ENCODE measurements at places on chromosomes 4 and X.

DNA sequence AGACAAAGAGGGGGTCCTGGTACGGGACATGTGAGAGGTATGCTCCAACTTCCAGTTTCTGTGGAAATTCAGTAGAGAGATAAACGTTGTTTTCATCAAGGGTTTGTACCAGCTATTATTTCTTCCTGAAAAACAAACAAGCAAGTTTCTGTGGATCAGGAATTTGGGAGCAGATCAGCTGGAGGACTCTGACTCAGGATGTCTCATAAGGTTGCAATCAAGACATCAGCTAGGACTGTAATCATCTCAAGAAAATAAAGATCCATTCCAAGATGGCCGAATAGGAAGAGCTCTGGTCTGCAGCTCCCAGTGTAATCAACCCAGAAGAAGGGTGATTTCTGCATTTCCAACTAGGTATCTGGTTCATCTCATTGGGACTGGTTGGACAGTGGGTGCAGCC lies 23.5 kb upstream of the NFKB1 start:
- no peak for DNase-seq

DNA sequence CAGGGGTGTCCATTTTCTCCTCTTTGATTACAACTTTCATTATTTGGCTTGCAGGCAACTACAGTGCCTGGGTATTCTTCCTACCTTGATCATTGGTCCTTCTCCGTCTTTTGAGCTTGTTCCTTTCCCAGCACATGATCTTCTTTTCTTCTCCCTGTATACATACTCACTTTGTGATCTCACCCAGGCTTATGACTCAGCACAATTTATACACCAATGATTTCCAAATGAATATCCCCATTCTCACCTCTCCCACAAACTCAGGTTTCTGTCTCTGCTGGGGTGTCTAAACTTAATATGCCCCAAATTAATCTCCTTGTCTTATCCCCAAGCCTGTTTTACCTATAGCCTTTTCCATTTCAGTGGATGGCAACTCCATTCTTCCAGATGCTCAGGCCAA lies 19.5 kb upstream of the C4orf54 start:
- no peak for DNase-seq

DNA sequence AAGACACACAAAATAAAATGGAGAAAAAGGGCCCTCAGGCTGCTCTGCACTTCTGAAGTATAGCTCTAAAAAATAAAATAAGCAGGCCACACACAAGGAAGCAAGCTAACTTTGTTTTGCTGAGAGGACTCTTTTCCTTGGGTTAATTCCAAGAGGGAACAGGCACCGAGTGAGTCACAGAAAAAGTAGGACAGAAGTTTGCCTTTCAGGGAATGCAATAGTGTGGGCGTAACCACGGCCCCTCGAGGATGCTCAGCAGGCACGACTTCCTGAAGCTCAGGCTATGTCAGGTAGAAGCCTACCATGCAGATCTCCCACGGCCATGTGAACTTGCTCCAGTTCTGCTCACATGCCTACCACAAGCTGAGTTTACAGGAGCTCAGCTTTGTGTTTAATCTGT lies 22.1 kb downstream of the PPP1R2C start:
- no peak for DNase-seq

DNA sequence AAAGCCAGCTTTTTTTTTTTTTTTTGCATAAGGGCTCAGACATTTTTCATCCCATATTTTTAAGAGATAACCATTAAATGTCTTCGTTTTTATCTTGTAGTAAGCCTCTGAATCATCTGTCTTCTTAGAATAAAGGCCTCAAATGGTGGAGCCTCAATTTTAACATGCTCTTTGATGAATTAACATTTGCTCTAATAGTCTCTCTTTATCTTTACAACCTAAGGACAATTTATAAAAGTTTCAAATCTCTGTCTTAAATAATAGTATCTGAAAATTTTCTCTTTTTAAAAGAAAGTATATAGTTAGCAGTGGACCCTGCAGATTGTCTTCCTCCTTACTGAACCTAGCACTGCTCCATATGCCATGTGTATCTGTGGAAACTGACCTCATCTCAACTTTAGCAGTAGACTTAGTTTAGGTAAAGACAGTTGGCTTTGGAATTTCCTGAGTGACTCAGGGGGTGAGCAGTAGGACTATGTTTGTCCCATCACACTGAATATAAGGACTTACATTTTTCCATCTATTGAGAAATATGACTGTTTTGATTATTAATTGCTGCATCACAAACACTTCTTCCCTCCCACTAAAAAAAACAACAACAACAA lies 1658.0 kb downstream of the STIM2 start:
- DNase-seq = no peak

DNA sequence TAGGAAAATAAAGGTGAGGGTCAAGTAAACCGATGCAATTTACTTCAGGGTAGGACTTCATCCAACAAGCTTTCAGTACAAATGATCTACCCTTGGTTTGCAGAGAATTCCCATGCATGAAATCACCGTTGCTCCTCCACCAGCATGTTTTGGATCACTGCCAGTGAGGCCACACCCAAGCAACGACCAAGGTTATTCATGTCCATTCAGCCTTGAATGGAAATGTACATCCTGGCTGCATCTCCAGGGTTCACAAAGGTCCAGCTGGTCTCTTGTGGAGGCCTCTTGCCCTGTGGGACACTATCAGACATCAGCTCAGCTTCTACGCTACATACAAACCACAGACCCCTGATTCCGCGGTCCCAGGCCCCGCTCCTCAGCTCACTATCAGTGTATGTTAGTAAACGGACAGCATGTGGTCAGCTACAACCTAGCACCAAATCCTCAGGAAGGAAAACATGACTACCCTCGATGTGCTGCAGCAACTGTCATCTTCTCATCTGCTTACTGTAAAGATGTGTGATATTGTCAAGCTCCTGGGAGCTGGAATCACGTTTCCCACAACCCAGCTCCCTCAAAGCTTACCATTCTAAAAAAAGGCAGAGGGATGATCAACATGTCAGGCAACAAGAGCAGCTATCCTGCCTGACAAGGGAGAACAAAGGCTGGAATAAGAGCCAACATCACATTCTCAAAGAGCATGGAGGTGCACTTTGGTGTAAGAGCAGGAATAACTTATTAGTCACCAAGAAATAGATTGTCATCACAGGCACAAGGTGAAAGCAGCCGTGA lies 4.9 kb downstream of the LYAR start:
- no peak for DNase-seq

- DNase-seq = no peak
Observed at GRCh38 chr4:34158878-34159277, 2085.4 kb downstream of the ARAP2 start.

- no peak for DNase-seq
Observed at GRCh38 chr4:55722132-55722531, 86.0 kb upstream of the NMU start.

GRCh38 chrX:19358521-19358920 lies 14.8 kb downstream of the PDHA1 start:
- DNase-seq = no peak

GRCh38 chr4:176276710-176277109 lies 7.7 kb upstream of the ASB5 start:
- DNase-seq = no peak

- no peak for DNase-seq
Observed at GRCh38 chrX:72609313-72609712, 36.7 kb upstream of the HDAC8 start.

DNA sequence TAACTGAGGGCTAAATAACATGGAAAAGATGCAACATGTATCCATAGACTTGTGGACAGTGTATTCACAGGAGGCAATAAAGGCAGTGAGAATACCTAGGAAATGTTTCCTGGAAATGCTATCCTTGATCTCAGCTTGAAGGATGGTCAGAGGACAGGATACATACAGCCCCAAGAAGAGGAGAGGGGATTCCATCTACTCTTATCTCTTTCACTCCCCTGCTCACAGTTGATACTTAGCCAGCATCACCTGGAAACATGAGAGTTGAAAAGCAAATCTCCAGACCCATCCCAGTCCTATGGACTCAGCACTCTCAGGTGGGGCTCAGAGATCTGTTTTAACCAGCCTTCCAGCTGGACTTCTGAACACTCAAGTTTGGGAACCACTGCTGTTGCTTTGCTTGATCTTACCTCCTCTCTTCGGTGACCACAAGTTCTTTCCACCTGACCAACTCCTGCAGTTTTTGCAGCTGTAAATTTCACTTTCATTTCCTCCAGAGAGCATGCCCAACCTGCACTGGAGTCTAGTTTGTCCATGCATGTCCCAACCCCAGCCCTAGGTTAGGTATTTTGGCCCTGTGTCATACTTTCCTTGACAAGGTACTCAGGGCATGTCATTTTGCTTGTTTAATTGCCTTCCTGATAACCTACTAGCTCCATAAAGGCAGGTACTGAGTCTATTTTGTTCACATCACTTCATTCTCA lies 10.4 kb downstream of the RELL1 start:
- no peak for DNase-seq

DNA sequence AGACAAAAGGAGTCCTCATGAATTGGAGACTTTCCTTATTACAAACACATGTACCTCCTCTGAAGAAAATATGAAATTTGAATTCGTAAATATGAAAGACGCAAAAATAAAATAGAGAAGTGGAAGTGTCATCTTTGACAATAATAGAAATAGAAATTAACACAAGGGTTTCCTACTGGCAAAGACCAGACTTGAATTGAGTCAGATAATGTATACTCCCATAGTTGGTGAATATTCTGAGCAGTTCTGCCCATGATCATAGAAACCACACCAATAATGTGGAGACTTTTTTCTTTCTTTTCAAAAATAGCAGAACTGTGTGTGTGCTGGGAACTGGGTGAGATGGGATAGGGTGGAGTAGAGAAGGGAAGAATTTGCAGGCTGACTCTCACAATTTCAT lies 277.7 kb upstream of the TET2 start:
- DNase-seq = no peak

- DNase-seq = no peak
Observed at GRCh38 chr4:145734031-145734430, 54.1 kb downstream of the C4orf51 start.

GRCh38 chrX:119991005-119991787 lies 47.6 kb upstream of the NKAP start:
- no peak for DNase-seq

GRCh38 chr4:61446941-61447340 lies 246.8 kb downstream of the ADGRL3 start:
- DNase-seq = no peak

DNA sequence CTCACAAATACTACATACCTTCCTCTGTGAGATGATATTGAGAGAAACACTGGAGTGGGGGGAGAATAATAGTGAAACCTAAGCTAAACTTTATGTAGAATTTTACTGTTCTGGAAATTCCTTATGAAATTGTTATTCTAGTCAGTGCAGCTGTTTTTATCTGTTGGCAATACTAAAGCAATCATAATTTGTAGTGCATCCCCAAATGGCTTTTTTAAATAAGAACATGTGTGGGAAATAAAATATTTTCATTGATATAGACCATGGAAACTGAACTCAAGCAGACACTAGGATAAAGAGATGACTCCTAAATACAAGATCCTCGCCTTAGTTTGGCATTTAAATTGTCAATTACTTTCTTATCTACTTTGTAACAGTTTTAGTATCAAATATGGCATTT lies 51.1 kb downstream of the SEC24D start:
- DNase-seq = no peak

DNA sequence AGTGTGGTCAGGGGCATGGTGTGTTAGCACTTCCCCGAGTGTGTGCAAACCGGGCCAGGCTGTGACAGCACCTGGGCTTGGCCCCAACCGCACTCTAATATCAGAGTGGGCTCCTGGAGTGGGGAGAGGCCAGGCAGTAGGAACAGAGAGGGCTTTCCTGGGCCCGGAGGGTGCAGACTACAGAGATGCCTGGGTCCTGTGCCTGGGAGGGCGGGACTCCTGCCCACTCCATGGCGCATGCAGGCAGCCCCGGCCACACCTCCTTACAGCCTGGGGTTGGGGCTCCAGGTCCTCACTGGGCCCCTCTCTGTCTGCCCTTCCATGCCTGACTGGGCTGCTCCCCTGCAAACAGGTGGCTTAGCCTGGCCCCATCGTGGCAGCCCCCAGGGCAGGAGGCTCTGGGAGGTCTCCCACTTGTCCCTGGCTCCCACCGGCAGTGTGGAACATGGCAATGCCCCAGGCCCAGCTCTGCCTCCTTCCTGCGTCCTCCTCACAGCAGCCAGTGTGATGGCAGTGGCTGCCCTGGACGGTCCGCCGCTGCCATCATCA lies 60.4 kb downstream of the AGA start:
- no peak for DNase-seq

DNA sequence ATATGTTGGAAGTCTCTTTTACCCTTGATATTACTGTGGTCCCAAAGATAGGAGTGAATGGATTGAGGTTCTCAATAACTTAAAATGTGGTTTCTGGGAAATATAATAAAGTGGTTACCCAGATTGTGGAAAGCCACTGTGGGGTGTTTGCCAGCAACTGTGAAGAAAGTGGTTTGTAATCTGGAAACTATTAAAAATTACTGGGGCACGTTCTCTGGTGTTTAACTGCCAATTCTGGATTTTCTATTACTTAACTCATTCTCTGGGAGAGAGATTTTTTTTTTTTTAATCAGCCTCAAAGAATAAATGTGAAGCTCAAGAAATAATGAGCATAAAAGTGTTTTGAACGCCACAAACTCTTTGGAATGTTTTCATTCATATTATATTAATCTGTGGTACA lies 4.9 kb upstream of the CXCL6 start:
- no peak for DNase-seq

- no peak for DNase-seq
Observed at GRCh38 chrX:46185923-46186810, 359.1 kb downstream of the ZNF674 start.

DNA sequence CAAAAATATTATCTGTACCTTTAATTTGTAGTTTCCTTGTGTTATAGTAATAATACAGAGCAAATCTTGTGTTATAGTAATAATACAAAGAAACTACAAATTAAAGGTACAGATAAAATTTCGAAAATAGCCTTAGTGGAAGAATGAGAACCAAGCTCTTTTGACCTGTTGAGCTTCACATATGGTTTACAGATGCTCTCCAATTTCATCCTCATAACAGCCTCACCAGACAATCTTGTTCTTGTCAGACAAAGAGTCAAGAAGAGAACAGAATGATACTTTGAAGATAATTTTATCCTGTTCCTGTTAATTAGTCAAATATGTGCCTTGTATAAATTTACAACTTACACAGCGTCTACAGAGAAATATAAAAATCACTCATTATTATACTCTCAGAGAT lies 12.8 kb downstream of the ATXN3L start:
- DNase-seq = no peak

DNA sequence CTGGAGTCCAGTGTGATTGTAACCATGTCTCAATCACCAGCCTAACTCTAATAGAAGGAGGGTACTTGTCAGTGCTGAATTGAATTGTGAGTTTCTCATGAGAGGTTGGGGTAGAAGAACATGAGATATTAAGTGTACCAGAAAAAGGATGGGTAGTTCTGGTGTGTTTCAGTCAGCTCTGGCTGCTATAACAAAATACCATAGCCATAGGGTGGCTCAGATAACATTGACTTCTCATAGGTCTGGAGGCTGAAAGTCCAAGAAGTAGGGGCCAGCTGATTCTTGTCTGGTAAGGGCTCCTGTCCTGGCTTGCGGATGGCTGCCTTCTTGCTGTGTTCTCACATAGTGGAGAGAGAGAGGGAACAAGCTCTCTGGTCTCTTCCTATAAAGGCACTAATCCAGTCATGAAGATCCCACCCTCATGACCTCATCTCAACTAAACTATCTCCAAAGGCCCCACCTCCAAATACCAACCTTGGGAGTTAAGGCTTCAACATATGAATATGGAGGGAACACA lies 35.6 kb upstream of the STX18 start:
- DNase-seq = no peak
